Stimulated activated CD4-positive, alpha-beta T cell treated with anti-CD3 and anti-CD28 coated beads, Interleukin-15, amount 100 ng/mL, for 48 hours (primary cell): ENCODE measurements at places on chromosomes 5 and 9.

DNA sequence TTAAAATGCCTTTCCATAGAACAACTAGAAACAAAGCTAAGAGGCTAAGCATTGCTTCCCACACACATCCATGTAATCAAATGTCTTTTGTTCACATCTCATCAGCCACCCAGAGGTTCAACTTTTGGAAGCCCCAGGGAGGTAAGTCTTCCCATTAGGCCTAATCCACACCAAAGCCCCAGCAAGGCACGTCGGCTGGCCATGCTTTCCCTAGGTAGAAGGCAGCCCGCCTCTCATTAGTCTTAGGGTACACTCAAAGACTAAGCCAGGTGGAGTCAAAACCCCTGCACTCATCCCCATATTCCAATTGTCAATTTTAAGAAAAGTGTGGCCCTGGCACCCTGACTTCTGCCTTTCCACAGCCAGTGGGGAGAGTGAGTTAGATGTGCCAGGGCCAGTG, 87.9 kb downstream of the ATPSCKMT start:
- DNase-seq = no peak

GRCh38 chr5:78503958-78504653, 143.7 kb downstream of the SCAMP1 start:
- DNase-seq = no peak

GRCh38 chr9:107779731-107780130, 290.2 kb upstream of the KLF4 start:
- DNase-seq = no peak

GRCh38 chr5:14452685-14453454, 128.7 kb upstream of the OTULINL start:
- DNase-seq = no peak

DNA sequence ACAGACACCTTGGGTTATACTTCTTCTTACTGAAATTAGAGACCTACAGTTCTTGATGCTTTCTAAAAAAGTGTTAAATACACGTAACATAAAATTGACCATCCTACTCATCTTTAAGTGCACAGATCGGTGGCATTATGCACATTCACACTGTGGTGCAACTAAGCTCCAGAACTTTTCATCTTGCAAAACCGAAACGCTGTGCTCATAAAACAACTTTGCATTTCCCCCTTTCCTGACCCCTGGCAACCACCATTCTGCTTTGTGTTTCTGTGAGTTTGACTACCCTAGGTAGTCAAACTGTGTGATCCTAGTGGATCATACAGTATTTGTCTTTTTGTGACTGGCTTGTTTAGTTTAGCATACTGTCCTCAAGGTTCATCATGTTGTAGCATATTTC, 3.9 kb downstream of the MVB12B start:
- no peak for DNase-seq

DNA sequence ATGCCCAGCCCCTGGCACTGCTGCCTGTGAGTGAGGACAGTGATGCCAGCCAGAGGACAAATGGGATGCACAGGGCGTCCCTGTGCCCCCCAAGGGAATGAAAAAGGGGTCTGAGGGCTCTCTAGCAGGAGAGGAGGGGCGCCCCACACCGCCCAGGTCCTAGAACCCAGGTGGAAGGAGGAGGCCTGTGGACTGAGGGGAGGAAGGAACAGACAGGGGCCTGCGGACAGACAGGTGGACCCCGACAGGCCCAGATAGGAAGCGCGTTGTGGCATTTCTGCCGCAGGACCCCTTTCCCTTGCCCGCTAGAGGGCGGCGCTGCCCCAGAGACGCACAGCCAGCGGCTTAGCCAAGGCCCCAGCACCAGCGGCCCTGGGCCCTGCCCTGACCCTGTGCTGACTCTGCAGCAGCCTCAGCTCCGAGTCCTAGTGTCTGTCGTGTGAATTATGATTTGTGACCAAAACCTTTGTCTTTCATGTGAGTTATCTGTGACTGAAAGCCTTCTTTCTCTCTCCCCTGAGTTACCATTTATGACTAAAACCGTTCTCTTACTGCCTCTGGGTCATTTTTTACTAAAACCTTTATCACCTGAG, 30.7 kb downstream of the TRIP13 start:
- peak; percentile 38 for DNase-seq

GRCh38 chr9:94915476-94916450, 189.3 kb downstream of the AOPEP start:
- no peak for DNase-seq

GRCh38 chr9:22244139-22245011, 202.2 kb upstream of the DMRTA1 start:
- DNase-seq = no peak

DNA sequence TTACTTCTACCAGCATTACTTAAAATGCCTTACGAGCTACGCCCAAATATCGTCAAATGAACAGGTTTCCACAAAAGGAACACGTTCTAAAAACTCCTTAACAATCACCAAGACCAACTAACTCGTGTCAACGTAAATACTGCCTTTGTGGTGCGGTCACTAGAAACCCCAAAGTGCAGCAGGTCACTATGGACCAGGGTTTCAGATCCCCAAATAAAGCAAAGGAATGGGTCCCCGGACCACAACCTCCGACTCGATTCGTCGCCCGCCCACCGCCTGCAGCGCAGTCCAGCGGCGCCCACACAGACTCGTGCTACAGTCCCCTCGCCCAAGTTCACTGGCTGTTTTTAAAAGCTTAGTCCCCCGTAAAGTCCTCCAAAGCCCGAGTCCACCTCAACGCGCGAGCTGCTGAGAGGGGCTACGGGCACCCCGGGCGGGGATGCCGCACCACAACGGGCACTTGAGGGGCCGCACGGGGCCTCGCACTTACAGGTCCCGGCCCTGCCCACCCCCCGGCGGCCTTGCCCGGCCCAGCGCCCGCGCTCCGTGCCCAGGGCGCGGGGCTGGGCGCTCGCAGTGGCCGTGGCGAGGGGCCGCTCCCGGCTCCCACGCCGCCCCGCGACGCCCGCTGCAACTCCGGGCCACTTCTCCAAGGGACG, 1.1 kb downstream of the NFIB start:
- DNase-seq = no peak

GRCh38 chr9:121679901-121680635, 28.6 kb downstream of the DAB2IP start:
- no peak for DNase-seq

- DNase-seq = no peak
Measured at GRCh38 chr9:83312537-83312936, 225.7 kb downstream of the FRMD3 start.

- no peak for DNase-seq
Measured at GRCh38 chr5:128427921-128428320, 110.1 kb downstream of the FBN2 start.

- no peak for DNase-seq
Measured at GRCh38 chr5:94778732-94779131, 160.3 kb downstream of the SLF1 start.

DNA sequence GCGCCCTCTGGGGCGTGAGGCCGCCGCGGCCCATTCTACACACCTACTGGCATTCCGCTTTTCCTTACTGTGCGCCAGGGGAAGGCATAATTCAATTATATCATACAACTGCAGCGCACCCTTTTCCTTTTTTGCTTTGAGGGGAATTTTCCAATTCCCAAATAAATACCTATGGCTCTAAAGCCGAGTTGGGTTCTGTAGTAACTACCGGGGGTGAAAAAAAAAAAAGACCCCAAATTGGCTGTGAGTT, 34.1 kb upstream of the NFIB start:
- DNase-seq = no peak

- no peak for DNase-seq
Measured at GRCh38 chr5:75048457-75048953, 3.9 kb downstream of the GCNT4 start.

GRCh38 chr9:84851935-84852585, 182.5 kb downstream of the NTRK2 start:
- DNase-seq = no peak

DNA sequence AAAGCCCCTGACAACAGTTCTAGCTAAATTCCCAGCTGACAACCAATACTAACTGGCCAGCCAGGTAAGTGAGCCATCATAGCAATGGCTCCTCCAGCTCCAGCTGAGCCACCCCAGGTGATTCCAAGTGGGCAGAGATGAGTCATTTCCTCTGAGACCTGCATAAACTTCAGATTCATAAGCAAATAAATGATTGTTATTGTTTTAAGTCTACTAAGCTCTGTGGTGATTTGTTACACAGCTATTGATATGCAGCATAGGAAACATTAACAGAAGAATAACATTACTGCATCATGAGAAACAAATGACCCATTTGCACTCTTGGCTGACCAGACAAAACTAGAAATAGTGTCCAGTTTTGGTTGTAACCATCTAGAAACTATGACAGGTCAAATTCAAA, 60.3 kb downstream of the TTC39B start:
- no peak for DNase-seq

- no peak for DNase-seq
Measured at GRCh38 chr9:27638716-27639115, 65.4 kb upstream of the C9orf72 start.

DNA sequence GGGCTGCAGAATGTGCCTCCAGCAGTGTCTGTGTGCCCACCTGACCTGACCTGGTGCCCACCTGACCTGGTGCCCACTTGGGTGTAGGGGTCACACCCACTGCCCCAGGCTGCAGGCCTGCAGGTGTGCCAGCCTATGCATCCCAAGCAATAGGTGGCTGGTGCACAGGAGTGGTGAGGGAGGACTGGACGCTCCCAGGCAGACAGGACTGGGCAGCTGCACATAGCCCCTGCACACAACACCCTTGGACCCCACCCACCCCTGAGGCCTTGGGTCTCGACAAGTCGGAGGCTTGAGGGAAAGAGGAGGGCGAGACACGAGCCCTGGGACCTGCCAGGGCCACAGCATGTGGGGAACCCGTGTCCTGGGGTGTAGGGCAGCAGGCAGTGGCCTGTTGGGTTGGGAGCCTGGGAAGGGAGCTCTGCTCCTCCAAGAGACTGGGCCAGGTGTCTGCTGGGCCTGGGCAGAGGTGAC, 10.8 kb upstream of the NRARP start:
- no peak for DNase-seq

GRCh38 chr5:92309336-92309991, 926.3 kb upstream of the ARRDC3 start:
- DNase-seq = no peak

- DNase-seq = no peak
Measured at GRCh38 chr5:75588666-75589065, 22.6 kb upstream of the ANKDD1B start.

GRCh38 chr9:120876842-120877240, at the start of gene PHF19:
TSS of gene PHF19 (minus strand) at chr9:120877188. CDS start at chr9:120874741, 2,447 bp downstream.
- DNase-seq = no peak

GRCh38 chr5:93054424-93055163, 526.4 kb downstream of the NR2F1-AS1 start:
- no peak for DNase-seq

DNA sequence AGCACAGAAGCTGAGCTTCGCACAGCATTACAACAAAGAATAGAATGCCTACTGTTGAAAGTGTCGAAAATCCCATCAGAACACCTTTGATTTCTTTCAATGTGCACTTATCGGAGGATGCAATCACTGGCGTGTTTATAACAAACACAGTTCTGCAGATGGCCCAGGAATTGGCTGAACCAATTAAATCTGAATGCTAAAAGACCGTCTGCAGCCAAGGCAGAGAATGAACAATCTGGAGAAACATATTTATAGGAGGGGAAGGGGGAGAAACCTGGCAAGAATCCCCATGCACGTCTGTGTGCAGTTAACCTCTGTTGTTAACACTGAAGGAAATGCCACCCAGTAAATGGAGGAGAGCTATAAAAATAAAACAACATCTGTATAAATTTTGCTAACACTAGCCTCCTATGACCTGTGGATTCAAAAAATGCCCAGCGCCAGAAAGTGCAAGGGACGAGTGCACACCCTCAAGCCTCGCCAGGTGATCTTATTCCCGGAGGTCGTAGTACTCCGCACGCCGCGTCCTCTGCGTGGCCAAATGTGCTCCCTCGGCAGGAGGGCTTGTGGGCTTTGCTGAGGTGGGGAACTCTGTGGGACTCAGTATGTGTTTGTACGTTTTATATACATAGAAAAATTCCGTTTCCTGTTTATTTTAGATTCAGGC, 56.8 kb downstream of the PTCH1 start:
- no peak for DNase-seq

- DNase-seq = no peak
Measured at GRCh38 chr9:96215841-96216240, 86.1 kb downstream of the HSD17B3 start.

DNA sequence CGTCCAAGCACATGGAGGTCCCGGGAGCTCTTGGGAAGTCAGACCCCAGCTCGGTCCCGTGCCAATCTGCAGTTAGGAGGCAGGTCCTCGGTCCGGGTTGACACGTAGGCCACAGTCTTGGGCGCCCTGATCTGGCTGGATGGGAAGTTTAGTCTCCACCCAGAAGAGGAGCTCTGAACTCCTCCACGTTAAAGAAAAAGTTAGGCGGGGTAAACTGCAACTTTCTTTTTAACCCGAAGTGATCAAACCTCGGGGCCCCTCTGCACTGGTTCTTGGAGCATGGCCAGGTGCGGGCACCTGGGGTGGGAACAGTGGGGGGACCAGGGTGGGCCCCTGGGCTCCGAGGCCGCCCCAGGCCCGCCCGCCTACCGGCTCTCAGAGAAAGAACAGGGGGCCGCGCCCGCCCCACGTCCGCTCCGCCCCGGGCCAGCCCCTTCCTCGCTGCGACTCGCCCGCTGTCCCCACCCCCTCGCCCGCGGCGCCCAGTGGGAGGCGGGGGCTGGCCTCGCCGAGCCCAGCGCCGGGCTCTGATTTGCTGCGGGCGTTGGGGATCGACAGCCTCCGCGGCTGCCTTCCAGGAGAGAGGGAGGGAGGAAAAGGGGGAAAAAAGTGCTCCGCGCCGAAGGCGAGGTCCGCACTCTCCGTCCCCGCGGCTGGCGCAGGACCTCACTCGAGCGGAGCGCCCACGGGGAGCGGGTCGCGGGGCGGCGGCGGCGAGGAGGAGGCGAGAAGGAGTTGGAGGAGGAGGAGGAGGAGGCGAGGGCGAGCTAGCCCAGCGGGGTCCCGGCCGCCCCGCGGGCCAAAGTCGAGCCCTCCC, at the start of gene COL5A1:
TSS of gene COL5A1 (plus strand) at position 631 of the 817 bp plus-strand sequence. CDS start 385 bp downstream, outside the sequence.
- DNase-seq = no peak

- no peak for DNase-seq
Measured at GRCh38 chr9:1619915-1620710, 395.0 kb upstream of the SMARCA2 start.

DNA sequence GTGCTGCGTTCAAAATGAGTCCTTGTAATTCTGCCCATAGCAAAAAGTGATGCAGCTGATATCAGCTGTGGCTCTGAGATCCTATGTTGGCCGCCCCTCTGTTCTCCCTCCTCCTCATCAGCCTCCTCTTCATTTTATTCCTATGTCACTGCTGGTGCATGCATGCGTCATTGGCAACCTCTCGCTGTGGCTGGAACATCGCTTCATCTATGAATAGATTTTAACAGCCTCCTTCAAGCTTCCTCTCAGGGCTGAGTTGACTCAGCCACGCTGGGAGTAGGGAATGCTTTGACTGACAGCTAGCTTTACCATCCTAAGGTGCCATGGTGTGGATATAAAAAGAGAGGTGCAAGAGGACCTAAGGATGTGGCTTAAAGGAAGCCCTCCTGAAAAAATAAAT, 303.5 kb downstream of the PLK2 start:
- DNase-seq = no peak

GRCh38 chr5:43432486-43433375, 20.5 kb upstream of the CCL28 start:
- no peak for DNase-seq
